ENCODE measurements at places on chromosomes 2 and 18.
A peak's percentile ranks its signal among the peaks of the same experiment; 100 is the strongest.

- no peak for DNase-seq
Measured at GRCh38 chr2:64945973-64946768, 43.0 kb upstream of the SLC1A4 start.

DNA sequence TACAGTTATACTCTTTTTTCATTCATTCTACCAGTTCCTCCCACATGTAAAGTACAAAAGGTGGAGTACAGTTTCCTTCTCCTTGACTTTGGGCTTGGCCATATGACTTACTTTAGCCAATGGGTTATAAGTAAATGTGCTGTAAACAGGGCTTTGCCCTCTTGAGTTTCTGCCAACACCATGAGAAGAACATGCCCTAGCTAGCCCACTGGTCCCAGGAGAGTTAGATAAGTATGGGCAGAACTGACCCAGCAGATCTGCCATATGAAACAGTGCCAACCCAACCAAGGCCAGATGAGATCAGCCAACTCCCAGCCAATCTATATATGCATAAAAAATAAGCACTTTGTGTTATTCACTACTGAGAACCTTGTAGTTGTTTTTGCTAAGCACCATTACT lies 25.5 kb downstream of the ZC3H8 start:
- no peak for DNase-seq

GRCh38 chr2:217289177-217289906 lies 429.5 kb upstream of the TNP1 start:
- no peak for DNase-seq

- DNase-seq, result no peak
Measured at GRCh38 chr2:109065391-109065734, 63.6 kb upstream of the SH3RF3 start.

DNA sequence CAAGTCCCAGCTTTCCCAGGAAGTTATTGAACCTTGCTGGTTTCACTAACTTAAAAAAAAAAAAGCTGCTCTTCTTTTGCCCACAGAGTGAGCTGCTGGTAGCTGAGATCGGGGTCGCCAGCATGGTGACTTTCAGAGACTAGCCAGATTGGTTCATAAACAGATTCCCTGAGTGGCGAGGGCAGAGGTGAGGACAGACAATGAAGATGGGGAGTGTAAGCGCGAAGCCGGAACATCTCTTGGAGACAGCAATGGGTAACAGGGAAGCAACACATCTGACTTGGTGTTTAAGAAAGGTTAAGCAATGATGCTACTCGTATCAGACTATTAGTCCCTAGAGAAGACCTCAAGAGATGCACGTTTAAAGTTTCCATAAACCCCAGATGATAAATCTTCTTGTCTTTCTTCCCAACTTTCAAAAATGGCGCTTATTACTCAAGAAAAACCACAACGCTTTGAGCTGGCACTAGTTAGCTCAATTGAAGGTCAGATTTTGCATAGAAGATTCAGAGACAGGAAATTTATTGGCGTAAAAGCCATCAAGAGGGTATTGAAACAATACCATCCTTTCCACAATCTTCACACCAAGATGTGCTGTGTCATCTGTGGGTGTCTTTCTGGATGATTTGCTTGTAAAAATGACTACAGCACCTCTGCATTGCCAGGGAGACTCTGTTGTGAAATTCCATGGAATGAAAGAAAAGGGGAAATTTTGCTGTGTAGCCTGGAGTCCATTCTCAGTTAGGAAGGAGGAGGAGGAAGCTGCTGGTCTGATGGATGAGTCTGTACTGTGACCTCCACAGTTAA lies 193.1 kb upstream of the CXCR4 start:
- no peak for DNase-seq

- no peak for DNase-seq
Measured at GRCh38 chr2:105428387-105429018, 29.7 kb upstream of the FHL2 start.

- no peak for DNase-seq
Measured at GRCh38 chr2:234251326-234252271, 201.1 kb downstream of the SPP2 start.

DNA sequence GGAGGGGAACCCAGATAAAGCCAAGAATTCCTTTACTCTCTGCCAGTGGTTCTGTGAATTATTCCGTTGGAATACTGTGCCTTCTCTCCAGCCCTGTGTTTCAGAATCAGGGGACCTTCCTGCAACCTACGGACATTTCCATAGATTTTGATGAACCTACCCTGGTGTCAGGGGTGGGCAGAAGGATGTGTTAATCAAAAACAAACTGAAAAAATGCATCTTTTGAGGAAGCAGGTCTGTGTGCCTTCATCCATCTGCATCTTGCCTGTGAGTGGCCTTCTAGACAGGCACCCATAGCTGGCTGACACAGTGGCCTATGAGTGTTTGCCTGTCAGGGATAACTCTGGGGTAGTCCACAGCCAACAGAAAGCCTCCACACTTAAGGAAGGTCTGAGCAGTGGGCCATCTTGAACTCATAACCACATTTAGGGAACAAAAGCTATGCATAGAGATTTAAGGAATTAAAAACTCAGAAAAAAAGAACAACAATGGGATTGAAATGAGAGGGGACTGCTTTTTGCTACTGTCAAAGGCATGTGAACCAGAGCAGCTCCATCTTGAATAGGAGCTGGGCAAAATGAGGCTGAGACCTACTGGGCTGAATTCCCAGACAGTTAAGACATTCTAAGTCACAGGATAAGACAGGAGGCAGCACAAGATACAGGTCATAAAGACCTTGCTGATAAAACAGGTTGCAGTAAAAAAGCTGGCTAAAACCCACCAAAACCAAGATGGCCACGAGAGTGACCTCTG lies 45.9 kb upstream of the ITGA6 start:
- DNase-seq, result no peak

DNA sequence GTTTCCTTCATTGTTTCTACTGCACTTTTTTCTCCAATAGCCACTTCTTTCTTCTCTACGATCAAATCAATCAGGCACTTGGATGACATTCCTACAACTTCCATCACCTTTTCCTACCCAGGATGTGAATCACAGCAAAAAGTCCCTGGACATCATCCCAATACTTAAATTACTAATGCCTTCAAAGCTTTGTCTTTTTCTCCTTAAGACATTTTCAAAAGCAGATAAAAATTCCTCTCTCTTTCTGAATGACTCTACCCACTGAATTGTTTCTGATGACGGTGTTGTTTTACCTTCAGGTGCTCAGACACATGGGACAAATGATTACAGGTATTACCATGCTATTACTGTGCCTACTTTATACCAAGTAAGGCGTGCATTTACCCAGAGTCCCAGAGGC lies 500.9 kb downstream of the FBXO15 start:
- no peak for DNase-seq

DNA sequence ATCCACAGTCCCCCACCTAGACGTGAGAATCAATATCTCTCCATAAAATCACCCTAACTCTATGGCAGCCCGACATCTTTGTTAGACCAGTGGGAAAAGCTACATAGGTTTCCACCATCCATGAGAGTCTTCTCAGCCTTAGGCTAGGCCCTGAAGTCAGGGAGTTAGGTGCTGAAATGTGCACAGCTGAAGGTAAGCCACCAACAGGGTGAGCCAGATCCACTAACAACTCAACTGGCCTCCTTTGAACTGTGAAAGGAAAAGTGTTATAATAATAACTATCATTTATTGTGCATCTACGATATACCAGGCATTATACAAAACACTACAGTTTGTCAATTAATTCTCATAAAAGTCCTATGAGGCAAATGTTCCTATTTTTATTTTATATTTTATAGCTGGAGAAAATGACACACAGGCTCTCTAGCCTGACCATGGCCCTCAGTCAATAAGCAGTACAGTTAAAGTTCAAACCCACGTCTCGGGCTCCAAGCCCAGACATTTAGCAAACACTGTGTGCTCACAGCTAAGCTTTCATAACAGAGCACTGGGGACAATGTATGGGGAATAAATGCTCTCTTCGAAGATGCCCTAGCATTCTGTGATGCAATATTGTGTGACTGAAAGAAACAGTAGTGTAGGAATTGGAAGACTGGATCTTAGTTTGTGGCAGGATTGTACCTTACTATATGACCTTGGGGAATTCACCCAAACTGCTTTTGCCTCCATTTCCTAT lies 11.2 kb upstream of the CYP27C1 start:
- DNase-seq, result no peak

DNA sequence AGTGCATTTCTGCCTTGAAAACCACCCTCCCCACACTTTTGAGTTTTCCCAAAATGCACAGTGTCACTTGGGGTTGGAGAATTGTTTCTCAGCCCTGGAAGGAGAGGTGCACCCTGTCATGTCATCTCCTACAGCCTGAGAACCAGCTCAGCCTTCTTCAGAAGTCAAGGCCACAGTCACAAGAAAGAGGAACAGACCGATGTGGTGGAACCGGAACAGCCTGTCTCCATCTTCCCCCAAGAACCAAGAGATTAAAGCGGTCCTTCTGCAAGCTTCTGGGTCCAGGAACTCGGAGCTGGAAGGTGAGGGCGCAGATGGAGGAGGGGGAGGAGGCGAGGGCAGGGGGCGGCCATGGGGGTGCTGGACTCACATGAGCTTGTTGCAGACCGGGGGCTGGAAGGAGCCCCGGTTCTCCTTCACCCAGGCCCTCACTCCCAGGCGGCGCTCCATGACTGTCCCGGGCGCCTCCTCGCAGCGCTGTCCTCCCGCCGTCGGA lies 248 bp downstream of the HAAO start:
- no peak for DNase-seq

DNA sequence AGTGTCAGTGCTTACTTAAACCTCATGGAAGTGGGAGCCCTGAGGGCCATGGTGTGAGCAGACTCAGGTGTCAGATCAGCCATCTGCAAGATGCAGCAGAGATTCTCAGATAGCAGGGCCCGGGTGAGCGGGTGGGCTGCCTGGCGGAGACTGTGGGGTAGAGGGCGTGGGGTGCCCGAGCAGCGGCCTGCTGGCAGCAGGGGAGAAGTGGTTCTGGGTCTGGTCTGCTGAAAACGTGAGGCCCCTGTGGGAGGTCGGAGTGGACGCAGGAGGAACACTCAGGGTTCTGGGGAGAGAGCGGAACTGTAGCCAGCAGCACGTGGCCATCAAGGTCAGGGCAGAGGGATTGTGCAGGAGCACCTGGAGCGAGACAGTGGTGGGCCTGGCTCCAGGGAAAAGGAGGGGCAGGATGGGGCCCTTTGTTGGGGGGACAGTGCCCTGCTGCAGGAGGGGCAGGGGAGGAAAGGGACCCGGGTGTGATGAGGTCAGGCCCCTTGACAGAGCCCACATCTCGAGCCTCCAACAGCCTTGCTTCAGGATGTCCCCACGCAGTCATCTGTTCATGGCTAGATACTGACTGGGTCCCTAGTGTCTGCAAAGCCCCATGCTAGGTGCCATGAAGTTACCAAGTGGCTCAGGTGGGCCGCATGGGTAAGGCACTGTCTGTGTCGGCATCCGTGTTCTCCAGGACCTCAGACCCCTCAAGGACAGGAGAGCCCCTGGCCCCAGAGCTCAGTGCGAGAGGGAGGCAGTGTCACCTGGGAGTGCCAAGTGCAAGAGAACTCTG lies 2.7 kb upstream of the ESPNL start:
- no peak for DNase-seq

- DNase-seq, result no peak
Measured at GRCh38 chr2:29802986-29803385, 118.4 kb downstream of the ALK start.

DNA sequence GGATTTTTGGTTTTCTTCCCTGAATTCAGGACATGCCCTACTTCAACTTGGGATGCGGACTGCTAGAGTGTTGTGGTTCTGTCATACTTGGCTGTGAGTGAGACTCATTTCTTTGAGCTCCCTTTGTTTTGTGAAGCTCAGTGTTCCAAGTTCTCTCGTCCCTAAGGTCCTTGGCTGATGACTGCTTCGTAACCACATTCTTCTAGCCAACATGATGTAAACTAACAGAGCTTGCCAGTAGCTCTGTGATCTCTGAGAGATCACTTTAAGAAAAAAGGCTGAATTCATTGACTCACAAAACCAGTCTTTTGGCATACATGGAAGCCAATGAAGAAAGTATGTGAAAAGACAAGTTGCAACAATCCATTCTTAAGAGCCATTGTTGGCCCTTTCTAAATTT lies 96.9 kb upstream of the MSTN start:
- no peak for DNase-seq

DNA sequence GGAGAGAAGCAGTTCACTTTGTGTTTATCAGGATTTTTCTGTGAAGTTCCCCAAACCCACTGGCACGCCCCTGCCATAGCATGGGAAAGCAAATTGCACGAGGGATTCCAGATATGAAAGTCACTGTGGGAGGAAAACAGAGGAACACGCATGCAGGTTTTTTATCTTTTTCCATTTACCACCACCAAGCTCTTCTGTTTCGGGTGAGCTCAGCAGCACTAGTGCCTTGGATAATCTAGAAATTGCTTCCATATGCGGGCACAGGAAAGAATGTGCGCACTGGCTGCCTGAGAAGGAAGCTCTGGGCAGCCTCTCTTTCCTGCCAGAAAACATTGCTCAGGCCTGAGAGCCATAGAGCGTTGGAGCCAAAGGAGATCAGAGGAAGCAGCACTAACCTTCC lies 65.9 kb upstream of the WIPF1 start:
- DNase-seq, result no peak

DNA sequence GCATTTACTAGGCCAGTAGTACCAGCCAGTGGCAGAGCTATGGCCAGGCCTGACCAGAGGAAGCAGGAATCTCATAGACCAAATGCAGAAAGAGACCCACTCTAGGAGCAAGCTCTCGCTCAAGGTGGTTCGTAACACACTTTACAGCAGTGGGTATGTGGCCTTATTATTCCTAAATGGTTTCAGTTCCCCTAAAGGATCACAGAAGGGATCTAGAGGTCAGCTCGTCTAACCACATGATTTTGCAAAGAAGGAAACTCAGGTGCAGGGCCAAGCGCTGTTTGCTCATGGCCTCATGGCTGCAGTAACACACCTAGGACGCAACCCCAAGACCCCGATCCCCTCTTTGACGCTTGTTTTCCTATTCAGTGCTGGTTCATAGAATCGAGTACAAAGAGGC lies 65.5 kb upstream of the ATG16L1 start:
- no peak for DNase-seq

- DNase-seq, result peak; percentile 90
Measured at GRCh38 chr2:207238831-207239701, 73.3 kb upstream of the KLF7 start.

- no peak for DNase-seq
Measured at GRCh38 chr2:181174611-181175580, 194.5 kb downstream of the UBE2E3 start.

DNA sequence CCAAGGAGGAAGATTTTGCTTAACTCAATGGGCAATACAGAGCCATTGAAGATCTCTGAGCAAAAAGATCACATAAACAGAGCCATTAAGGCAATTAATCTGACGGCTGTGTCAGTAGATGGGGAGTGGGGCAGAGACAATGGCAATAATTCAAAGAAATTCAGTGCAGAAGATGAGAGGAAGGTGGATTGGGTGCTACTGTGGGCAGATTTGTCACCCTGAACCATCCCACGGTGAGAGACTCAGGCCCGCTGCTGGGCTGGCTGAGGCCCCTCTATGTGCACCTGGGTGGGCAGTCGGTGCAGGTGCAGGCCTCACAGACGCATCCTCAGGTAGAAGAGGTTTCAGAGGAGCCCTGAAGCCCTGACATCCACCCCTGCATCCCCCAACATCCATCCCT lies 458.6 kb downstream of the EIPR1 start:
- DNase-seq, result no peak

GRCh38 chr2:215507836-215508235 lies 72.0 kb upstream of the FN1 start:
- no peak for DNase-seq

- no peak for DNase-seq
Measured at GRCh38 chr18:2199060-2199459, 372.2 kb downstream of the METTL4 start.

All from HS-27A (cell line).